MM.1S (cell line): ENCODE measurements at places on chromosomes 11 and 22.

DNA sequence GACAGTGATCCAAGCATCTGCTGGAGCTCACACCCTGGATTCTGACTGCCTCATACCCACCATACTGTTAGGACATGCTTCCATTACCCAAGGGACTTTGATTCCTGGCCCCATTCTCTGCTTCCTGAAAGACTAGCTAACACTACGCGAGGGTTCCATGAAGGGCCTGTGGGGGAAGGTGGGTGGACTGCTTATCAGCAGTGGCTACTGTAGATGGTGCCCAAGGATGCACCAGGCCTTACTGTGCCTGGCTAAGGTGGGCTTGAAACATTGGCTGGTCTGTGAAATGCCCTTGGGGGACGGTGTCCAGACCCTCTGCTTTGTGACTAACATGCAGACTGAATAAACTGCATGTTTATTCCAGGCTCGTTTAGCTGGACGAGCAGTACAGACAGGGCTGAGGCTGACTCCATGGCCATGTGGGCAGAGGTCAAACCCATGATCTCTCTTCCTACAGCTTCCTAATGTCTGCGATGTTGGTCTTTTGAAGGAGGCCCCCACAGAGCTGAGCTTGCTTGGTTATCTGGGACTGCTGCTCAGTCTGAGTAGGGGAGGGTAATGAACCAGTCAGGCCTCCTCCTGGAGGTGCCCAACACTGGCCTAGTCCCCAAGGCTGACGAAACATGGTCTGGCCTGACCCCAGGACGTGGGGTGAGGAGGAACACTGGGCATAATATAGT is 48.3 kb upstream of the PHOX2A start:
- no peak for DNase-seq

- no peak for DNase-seq
Measured at GRCh38 chr11:70098936-70099335, 20.8 kb downstream of the ANO1 start.

DNA sequence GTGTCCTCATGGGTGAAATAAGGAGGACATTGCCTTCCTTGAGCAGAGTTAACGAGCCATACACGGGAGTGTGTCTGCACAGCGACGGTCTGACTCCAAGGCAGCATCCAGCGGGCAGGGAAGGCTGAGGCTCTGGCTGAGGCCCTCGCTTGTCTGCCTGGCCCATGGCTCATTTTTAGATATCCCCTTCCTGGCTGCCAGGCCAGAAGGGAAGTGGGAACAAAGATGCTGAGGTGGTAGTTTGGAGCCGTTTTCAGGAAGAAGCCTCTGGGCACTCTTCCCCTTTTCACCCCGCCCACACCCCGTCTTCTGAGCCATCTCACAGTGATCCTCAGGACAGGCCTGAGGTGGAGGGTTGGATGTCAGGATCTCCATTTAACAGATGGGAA is 3.0 kb upstream of the SLCO2B1 start:
- no peak for DNase-seq

DNA sequence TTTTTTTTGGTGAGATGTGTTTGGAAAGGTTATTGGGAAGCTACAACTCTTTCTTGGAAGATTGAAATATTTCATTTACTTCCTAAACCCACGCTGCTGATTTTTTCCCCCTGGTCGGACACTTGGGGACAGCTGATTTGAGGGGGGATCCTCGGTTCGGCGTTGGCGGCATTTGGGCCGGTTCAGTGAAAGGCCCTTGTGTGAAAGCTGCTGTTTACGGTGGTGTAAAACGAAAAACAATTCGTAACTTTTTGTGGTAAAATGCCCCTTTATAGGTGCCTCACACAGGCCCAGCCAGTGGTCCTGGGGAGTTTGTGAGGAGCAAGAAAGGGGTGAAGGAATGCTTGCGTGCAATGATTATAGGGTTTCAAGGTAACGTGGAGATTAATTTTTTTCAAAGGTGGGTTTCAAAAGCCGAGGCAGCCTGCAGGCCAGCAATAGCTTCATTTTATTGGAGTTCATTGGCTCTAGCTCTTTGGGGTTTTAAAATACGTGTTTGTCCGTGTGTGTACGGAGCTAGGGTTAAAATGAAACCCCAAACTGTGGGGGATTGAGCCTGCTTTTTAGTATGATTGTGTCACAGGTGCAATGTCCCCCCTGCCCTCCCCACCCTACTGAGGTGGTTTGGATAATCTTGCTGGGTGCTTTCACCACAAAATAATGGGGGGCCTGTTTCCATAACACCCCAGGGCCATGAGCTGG is 77.2 kb upstream of the PPARA start:
- DNase-seq: no peak

- DNase-seq: no peak
Measured at GRCh38 chr11:61639816-61640443, 40.3 kb upstream of the DAGLA start.

GRCh38 chr11:69382131-69383128 is 88.5 kb downstream of the MYEOV start:
- peak; percentile 46 for DNase-seq
